ENCODE measurements at places on chromosomes 2 and 18.
A peak's percentile ranks its signal among the peaks of the same experiment; 100 is the strongest.

GRCh38 chr2:238861766-238862315 is 14.0 kb downstream of the TWIST2 start:
- DNase-seq = no peak

GRCh38 chr2:19362755-19363473 is 4.5 kb upstream of the OSR1 start:
- peak; percentile 49 for DNase-seq

DNA sequence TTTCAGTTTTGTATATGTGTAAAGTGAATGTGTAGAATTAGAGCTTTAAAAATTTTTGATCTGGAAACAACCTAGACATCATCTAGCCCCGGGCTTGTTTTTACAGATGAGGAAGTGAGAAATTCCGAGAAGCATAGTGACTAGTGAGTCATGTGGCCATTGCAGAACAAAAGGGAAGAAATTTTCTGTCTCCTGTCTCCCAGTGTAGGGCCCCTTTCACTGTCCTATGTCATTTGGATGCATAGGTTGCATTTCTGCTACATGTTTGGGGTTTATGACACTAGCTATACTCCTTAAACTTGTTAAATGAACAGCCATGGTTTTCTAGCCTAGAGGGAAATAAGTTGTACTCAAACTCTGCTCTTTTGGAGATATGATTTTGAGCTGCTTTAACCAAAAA is 84.6 kb downstream of the PLCL1 start:
- peak; percentile 74 for DNase-seq

GRCh38 chr2:96775160-96775559 is 14.5 kb downstream of the CNNM4 start:
- no peak for DNase-seq

DNA sequence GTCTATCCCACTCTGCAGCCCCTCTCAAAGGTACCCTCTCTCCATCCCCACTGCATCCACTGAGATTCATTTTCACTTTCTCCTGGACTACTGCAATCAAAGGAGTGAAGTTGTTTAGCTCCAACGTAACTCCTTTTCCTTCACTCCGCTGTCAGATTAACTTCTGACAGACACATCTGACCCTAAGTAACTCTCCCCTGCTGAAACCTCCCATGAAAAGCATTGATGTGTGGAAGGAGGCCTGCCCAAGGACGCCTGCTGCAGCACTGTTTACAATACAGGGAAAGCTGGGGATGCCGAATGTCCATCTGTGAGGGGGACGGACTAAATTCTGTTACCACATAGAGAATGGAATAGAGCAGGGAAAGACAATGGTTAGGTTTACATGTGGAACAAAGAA is 114.8 kb downstream of the TMEM163 start:
- DNase-seq = no peak

DNA sequence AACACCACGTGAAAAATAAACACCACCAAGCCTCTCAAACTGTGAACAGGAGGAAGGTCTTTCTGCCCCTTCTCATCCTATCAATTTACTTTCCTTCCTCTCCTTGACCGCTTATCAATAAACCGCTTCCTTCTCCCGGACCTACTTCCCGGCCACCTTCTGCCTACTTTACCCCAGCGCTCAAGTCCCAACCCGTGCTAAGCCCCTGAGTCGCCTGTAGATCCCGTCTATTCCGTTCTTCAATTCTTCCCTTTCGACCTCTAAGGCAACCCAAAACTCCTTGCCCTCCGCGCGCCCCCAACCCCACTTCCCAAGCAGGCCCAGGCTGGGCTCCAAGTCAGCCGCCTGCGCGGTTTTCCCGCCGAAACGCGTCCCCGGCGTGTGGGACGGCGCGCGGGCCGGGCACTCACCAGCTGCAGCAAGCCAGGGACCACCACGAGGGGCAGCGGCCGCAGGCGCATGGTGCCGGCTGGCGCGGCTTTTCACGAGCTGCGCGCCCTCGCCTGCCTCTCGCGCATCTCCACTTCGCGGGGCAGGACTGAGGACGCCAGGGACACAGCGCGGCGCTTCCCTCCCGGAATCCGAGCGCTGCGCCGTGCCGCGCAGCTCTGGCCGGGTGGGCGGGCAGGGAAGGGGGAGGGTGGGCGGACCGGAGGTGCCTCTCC is at the start of gene NXPH2:
NXPH2 (minus strand) TSS at position 610 of the 665 bp plus-strand sequence; CDS start at position 461, 149 bp downstream.
- DNase-seq = no peak

DNA sequence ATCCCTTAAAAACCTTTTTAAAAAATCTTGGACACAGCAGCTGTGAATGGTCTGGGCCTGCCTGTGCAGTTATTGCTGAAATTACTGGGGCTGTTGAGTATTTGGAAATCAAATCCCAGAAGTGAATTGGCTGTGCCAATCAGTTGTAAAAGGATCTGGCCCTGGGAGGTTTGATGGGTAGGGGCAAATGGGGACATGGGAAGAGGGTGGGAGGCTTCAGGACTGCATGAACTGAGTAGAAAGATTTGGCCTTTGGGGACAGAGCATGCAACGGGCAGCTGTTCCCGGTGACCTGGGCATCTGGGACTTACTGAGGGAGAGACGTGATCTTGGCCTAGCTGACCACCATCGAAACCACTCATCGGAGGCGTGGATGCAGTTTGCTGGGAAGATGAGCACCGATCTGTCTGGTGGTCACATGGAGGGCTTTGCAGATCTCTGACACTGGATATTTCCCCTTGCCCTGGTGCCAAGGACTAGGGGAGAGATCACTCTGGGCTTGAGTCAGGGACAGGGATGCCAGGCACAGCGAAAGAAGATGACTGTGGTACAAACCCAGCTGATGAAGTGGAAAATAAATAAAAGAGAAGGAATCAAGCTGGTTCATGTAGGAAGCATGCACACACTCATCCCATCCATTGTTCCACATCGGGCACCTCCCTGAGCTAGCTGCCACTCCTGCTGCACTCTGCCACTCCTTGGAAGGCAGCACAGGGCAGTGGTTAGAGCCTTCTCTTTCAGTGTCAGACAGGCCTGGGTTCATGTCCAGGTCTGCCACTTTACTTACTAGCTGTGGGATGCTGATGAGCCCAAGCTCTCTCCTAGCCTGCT is 58.4 kb downstream of the SEMA4F start:
- no peak for DNase-seq

GRCh38 chr2:160394153-160394552 is 99.5 kb downstream of the RBMS1 start:
- DNase-seq = peak; percentile 80

DNA sequence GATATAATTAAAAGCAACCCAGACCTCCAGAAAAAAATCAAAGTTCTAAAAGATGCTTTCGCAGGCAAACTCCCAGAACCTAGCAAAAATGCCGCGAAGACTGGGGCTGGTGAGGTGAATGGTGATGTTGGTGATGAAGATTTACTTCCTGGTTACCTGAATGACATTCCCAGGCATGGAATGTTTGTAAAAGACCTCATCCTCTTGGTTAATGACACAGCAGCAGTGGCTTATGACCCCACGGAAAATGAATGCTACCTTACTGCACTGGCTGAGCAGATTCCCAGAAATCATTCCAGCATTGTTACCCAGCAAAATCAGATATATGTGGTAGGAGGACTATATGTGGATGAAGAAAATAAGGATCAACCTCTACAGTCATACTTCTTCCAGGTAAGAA is 994 bp downstream of the KLHL41 start:
- no peak for DNase-seq

All from activated CD4-positive, alpha-beta T cell treated with anti-CD3 and anti-CD28 coated beads, Interleukin-2, Interleukin-6, amounts not matched to agents 100 ng/mL and 50 ng/mL, durations not matched to agents 16 hours and 8 hours (primary cell).